ENCODE measurements at places on chromosomes 5 and 9. TPM values are rescaled to one million over a fixed set of nuclear protein-coding genes. Genes with fewer than 3 reads are reported as not detected.

DNA sequence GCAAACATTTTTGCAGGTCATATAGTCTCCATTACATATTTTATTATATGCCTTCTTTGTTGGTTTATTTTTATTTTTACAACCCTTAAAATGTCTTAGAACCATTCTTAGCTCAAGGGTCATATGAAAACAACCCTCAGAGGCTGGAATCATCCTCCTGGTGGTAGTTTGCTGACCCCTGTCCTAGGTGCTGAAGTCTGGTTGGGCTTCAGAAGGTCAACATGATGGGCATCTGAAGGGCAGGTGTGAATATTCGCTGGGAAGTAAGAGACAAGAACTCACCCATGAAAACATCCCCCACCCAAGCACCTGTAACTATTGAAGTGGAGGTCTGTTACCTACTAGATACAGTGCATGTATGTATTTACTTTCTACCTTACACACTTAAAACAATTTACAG lies 75.4 kb downstream of the OSMR start:
- DNase-seq: no peak
- H3K36me3 ChIP-seq: peaks cover 41% of the 10 kb centered on the region
- no peaks in the 10 kb centered on the region for H3K4me1 ChIP-seq
- H3K27ac ChIP-seq: no peak overlapping the region
- H3K4me3 ChIP-seq: no peak overlapping the region
- H3K27me3 ChIP-seq: no peaks in the 10 kb centered on the region

- no peak overlapping the region for H3K27ac ChIP-seq
- no peak for DNase-seq
- no peak overlapping the region for H3K4me3 ChIP-seq
- H3K27me3 ChIP-seq: no peaks in the 10 kb centered on the region
- H3K36me3 ChIP-seq: no peaks in the 10 kb centered on the region
- peaks cover 3% of the 10 kb centered on the region for H3K4me1 ChIP-seq
Observed at GRCh38 chr9:75235632-75236031, 147.3 kb downstream of the OSTF1 start.

DNA sequence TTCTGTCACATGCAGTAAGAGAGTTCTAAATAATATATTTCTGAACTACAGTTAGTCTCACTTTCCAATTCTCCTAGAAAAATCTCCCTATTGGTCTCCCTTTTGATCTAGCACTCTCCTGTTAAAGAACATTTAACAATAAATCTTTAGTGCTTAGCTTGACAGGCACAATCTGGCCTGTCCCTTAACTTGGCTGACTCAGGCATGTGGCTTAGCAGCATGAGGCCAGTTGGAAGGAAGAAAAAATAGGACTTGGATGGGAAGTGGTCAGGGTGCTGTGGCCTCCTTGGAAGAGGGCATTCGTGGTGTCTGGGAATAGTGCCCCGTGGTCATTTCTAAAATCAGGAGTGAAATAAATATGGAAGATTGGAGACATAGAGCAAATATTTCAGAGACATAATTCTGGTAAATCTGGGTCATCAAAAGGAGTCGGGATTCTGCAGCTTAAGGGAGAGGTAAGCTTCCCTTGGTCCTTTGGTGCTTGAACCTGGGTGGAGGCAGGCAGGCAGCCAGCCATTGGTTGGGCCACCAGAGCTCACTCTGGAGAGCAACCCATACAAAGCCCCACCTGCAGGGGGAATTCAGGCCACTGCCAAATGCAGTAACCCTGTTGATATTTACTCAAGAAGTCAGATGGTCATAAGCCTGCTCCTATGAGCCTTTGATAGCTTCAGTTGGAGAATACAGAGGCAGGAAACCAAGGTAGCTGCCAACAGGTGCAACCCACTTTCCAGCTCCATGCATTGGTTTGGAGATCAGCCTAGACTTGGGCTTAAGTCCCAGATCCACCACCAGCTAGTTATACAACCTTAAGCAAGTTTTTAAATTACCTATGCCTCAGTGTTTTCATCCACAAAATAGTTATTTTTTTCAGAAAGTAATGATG lies 28.8 kb upstream of the TLE4 start:
- H3K27ac ChIP-seq: no peak overlapping the region
- no peaks in the 10 kb centered on the region for H3K4me1 ChIP-seq
- H3K27me3 ChIP-seq: no peaks in the 10 kb centered on the region
- no peaks in the 10 kb centered on the region for H3K36me3 ChIP-seq
- DNase-seq: peak; percentile 32

CD14 gene
- 72.1 TPM for total RNA-seq

DNA sequence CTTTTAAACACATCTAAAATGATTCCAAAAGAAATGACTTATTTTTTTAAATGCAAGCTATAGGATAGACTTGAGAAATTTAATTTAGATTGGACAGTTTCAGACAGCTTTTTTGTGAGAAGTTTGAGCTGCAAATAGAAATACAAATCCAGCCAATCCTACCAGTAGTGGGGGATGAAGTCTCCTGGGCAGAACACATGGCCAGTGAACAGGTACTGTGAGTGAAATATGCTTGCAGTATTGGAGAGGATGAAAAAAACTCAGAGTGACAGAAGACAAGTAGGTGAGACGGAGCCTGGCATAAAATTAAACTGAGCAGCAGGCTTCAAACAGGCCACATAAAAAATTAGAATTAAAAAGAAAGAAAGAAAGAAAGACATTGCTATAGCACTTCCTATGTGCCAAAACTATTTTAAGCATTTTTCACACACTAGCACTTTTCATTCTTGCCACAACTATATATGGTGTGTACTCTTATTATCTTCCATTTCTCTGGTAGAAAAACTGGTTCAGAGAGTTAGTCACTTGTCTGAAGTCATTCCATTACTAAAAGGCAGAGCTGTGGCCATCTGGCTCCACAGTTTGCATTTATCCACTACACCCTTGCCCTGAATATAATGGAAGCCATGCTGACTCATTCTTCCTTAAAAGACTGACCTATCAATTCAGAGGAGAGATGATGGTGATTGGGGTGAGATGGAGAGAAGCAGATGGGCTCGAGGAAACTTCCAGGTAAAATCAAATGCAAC lies 310.2 kb upstream of the CTNND2 start:
- no peak for DNase-seq
- no peaks in the 10 kb centered on the region for H3K36me3 ChIP-seq
- no peaks in the 10 kb centered on the region for H3K4me1 ChIP-seq
- no peak overlapping the region for H3K4me3 ChIP-seq
- H3K27me3 ChIP-seq: no peaks in the 10 kb centered on the region

PRSS3 gene
- total RNA-seq: not detected
